ENCODE measurements at places on chromosomes 7 and 10. TPM values are rescaled to one million over a fixed set of nuclear protein-coding genes. Genes with fewer than 3 reads are reported as not detected.

DNA sequence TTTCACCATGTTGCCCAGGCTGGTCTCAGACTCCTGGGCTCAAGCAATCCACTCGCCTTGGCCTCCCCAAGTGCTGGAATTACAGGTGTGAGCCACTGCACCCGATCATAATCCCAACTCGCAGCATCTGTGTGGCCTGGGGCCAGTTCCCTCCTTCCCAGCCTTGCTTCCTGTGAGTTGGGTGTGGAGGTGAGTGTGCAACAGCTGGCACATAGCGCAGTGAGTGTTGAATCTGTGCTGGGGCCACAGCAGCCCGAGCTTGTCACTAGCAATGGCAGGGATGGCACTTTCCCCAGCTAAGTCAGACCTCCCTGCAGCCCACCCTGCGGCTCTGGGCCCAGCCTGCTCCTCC lies 12.2 kb downstream of the TMEM184A start:
- no peak for DNase-seq

Gene SRGN
- 137 TPM for total RNA-seq

DNA sequence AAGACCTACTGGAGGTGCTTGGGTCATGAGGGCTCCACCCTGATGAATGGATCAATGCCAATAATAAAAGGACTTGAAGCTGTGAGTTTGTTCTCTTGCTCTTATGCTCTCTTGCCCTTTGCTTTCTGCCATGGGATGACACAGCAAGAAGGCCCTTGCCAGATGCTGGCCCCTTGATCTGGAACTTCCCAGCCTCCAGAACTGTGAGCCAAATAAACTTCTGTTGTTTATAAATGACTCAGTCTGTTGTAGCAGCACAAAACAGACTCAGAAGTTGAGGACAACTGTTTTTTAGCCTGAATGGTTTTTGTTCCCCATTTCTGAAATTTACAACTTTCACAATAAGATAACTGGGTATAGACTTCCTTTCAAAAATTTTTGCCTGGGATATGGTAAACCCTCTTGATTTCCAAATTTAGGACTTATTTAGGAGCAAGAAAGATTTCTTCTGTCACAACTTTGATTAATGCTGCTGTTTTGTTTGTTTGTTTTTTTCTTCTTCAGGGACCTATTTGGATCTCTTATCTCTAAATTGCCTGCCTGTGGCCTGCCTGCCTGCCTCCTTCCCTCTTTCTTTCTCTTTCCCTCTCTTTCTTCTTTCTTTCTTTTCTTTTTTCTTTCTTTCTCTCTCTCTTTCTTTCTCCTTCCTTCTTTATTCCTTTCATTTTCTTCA lies 12.1 kb downstream of the ENTPD1 start:
- DNase-seq = no peak

Gene RBP4
- total RNA-seq = 1.3 TPM

DNA sequence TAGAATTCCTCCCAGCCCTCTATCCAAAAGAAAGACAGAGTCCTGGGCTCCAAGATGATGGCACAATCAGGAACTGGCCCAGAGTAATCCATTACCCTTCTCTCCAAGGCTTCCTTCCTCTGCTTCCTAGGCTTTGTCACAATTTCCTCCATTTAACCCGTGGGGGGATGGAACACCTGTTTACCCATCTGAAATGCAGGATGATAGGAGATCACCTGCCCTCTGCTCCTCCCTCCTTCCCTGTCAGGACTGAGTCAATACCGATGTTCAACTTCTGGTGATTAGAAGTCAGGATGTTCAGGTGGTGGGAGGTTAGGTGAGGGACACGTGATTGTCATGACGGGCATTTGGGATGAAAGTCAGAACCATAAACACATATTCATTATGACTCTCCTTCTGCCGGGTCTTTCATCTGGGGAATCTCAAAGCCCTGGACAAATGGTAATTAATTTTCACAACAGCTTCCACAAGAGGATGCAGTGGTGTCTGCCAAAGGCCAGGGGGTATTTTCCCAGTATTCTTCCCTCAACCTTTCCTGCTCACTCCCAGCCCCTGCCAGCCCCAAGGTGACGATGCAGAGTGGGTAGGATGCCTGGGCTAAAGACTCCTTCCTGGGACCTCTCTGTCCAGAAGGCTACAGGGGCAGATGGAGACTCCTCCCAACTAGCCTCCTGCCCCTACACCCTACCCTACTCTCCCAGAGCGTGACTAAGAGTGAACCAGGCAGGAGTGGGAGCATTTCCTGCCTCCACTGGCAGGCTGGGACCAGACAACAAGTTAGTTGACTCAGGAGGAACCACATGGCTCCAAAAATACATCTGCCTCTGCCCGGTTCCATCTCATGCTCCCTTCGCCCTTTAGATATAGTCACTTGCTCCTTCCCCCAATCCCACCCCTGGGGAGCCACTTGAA lies 27.9 kb downstream of the DUSP5 start:
- no peak for DNase-seq

GRCh38 chr10:96747734-96748550 lies 27.6 kb upstream of the PIK3AP1 start:
- DNase-seq = no peak

GRCh38 chr10:21670391-21670790 lies 136.4 kb downstream of the MLLT10 start:
- no peak for DNase-seq

Gene ELFN1
- not detected for total RNA-seq

Gene TDRD1
- 0.37 TPM for total RNA-seq

DNA sequence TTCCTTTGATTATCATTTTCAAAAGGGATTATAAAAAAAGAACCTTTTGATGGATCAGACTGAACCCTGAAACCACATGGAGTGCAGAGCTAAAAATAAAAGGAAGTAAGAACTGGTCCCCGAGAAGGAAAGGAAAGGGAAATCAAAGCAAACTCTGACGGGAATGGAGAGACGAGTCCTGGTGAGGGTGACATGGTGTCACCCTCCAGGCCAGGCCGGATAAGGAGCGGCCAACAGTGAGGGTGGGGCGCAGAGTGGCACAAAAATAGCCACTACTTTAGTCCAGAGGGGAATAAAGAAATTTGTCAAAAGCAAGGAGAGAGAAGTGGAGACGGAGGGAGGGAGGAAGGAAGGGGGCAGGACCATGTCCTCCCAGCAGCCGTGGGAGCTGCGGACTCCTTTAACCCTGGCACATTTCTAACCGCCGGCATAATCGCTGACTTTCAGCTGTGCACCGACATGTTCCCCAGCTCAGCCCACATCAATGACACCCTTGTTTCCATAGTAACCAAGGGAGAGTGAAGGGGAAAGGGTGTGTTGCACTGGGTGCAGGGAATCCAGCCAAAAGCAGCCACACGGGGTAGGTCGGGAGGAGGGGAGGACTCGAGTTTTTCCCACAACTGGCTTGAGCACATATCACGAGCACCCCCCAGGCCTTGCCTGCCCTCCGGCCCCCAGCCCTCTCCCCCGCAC lies 29.7 kb downstream of the TRIM8 start:
- peak; percentile 65 for DNase-seq

Gene ZNF117
- total RNA-seq = 2.7 TPM

DNA sequence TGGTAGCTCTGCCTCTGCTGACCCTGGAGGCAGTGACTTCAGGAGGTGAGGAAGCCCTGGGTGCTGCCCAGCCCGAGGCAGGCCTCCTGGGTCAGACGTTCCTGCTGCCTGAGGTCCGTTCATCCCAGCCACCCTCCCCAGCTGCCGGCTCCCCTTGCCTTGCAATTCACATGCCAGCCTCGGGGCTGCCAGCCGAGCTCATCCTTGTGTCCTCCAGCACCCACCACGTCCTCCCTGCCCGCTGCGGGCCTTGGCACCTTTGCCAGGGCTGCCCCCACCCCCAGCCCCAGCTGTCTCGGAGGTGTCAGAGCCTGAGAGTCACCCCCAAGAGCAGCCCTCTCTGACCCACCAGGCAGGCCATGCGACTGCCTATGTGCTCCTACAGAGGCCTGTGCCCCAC lies 162.1 kb upstream of the RNF32 start:
- DNase-seq = no peak
